Epithelial cell of umbilical artery (primary cell): ENCODE measurements at places on chromosomes 5 and 9. TPM values are rescaled to one million over a fixed set of nuclear protein-coding genes. Genes with fewer than 3 reads are reported as not detected.

The IQGAP2 gene
- total RNA-seq = 10.7 and 10.8 TPM in 2 replicates

The PHYKPL gene
- total RNA-seq = 24.3 and 27.6 TPM in 2 replicates

The LIFR gene
- 48.7 and 51.5 TPM in 2 replicates for total RNA-seq

The DNM1 gene
- 0.46 and 0.97 TPM in 2 replicates for total RNA-seq

The SHROOM1 gene
- 5.2 and 7.3 TPM in 2 replicates for total RNA-seq

The MOB3B gene
- not detected in 2 replicates for total RNA-seq

The ZNF366 gene
- 0.97 and 2.6 TPM in 2 replicates for total RNA-seq

The CTSV gene
- 1.6 and 2.0 TPM in 2 replicates for total RNA-seq

The RAI14 gene
- 115 and 199 TPM in 2 replicates for total RNA-seq

The PGM5 gene
- 0.46 and 0.65 TPM in 2 replicates for total RNA-seq

The SPATA24 gene
- 10.1 and 14.4 TPM in 2 replicates for total RNA-seq

The TTC16 gene
- not detected in 2 replicates for total RNA-seq

The HSPA4 gene
- total RNA-seq = 151 and 169 TPM in 2 replicates

The SLC25A2 gene
- 0.15 TPM in 1 of 2 replicates, not detected in the other for total RNA-seq

The CMBL gene
- 3.6 and 4.7 TPM in 2 replicates for total RNA-seq

The CERT1 gene
- 13.3 and 14.6 TPM in 2 replicates for total RNA-seq

The CBY3 gene
- not detected in 2 replicates for total RNA-seq

The MZB1 gene
- 0.32 and 0.46 TPM in 2 replicates for total RNA-seq

The CNTNAP3 gene
- 5.8 and 13.0 TPM in 2 replicates for total RNA-seq

The ISL1 gene
- 0.76 TPM in 1 of 2 replicates, not detected in the other for total RNA-seq

The ADAMTS2 gene
- total RNA-seq = 0.32 and 4.7 TPM in 2 replicates

The SHOC1 gene
- 0.15 TPM in 1 of 2 replicates, not detected in the other for total RNA-seq

The ACOT12 gene
- not detected in 2 replicates for total RNA-seq

The HAVCR2 gene
- 0.15 TPM in 1 of 2 replicates, not detected in the other for total RNA-seq

The UGCG gene
- total RNA-seq = 49.7 and 60.8 TPM in 2 replicates

The CCDC112 gene
- 6.7 and 10.1 TPM in 2 replicates for total RNA-seq

The NR5A1 gene
- total RNA-seq = not detected in 2 replicates

The JAKMIP2 gene
- total RNA-seq = 1.2 TPM in 1 of 2 replicates, not detected in the other

The RNF183 gene
- total RNA-seq = not detected in 2 replicates

The STARD4 gene
- 139 and 171 TPM in 2 replicates for total RNA-seq

The SUSD3 gene
- not detected in 2 replicates for total RNA-seq

The SH2D3C gene
- total RNA-seq = 40.4 and 57.2 TPM in 2 replicates

The CCDC183 gene
- total RNA-seq = under 0.01 and 0.46 TPM in 2 replicates

The LYSMD3 gene
- 18.8 and 24.5 TPM in 2 replicates for total RNA-seq

The TEX48 gene
- not detected in 2 replicates for total RNA-seq

The SLIT3 gene
- total RNA-seq = under 0.01 and 0.46 TPM in 2 replicates

The DDX31 gene
- total RNA-seq = 12.0 and 15.2 TPM in 2 replicates

The SPATA6L gene
- 0.61 and 0.65 TPM in 2 replicates for total RNA-seq

The FOXD1 gene
- total RNA-seq = 0.30 and 0.32 TPM in 2 replicates

The ADGRV1 gene
- total RNA-seq = under 0.01 and 0.15 TPM in 2 replicates

The CACFD1 gene
- 5.3 and 5.5 TPM in 2 replicates for total RNA-seq

The MYMK gene
- not detected in 2 replicates for total RNA-seq

The IFNA21 gene
- not detected in 2 replicates for total RNA-seq

The MRPS2 gene
- 14.7 and 16.6 TPM in 2 replicates for total RNA-seq

The IL4 gene
- total RNA-seq = not detected in 2 replicates

The PCDHB6 gene
- total RNA-seq = not detected in 2 replicates

The NRARP gene
- total RNA-seq = 25.1 and 46.1 TPM in 2 replicates

The FAM151B gene
- 2.9 and 3.3 TPM in 2 replicates for total RNA-seq

The ADAMTS16 gene
- total RNA-seq = not detected in 2 replicates

The FRRS1L gene
- total RNA-seq = not detected in 2 replicates

The CDC20B gene
- total RNA-seq = under 0.01 TPM in 1 of 2 replicates, not detected in the other

The PIP5K1B gene
- total RNA-seq = 0.32 TPM in 1 of 2 replicates, not detected in the other

The FAM221B gene
- not detected in 2 replicates for total RNA-seq

The C9orf153 gene
- under 0.01 TPM in 1 of 2 replicates, not detected in the other for total RNA-seq

The TMEM252 gene
- total RNA-seq = not detected in 2 replicates
